ENCODE measurements at places on chromosomes 6 and 20.

GRCh38 chr20:9480066-9480465 is 34.3 kb upstream of the LAMP5 start:
- no peak for DNase-seq

DNA sequence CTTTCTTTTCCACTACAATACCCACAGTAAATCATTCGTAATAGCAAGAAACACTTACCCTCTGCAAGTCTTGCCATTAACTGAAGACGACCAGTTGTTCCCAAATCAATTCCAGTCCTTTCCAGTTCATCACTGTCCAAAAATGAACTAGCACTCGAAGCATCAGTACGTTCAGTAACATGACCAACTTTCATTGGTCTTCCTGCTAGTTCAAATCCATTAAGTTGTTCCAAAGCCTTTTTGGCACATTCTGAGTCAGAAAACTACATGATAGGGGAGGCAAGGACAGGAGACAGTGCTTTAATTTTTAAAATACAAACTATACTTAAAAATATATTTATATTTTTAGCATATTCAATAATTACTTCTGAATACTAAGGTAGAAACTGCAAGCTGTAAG is 14.9 kb downstream of the ROMO1 start:
- DNase-seq: no peak

- no peak for DNase-seq
Observed at GRCh38 chr20:9319687-9320384, 194.6 kb upstream of the LAMP5 start.

- DNase-seq: no peak
Observed at GRCh38 chr6:166046226-166046625, 121.4 kb downstream of the TBXT start.

DNA sequence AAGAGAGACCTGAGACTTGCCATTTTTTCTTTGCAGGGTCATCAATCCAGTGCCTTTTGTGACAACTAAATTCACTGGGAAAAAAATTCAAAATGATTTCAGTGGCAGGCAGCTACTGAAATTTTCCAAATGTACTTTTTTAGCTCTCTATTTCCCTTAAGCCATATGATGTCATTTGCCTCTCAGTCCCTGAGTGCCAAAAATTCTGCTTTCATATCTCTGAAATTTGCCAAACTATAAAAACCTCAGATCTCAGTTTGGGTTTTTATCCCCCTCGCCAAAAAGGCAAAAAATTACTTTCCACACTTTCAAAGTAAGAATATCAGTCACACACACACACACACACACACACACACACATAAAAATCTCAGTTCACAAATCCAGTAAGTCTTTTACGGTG is 651.3 kb upstream of the ARID1B start:
- DNase-seq: no peak

GRCh38 chr6:8888468-8888867 is 453.1 kb upstream of the SLC35B3 start:
- DNase-seq: no peak

Data from GF-D8 (cell line).